ENCODE measurements at places on chromosomes 2 and 18.

GRCh38 chr2:82665691-82666090, 1793.4 kb downstream of the SUCLG1 start:
- no peak for DNase-seq

DNA sequence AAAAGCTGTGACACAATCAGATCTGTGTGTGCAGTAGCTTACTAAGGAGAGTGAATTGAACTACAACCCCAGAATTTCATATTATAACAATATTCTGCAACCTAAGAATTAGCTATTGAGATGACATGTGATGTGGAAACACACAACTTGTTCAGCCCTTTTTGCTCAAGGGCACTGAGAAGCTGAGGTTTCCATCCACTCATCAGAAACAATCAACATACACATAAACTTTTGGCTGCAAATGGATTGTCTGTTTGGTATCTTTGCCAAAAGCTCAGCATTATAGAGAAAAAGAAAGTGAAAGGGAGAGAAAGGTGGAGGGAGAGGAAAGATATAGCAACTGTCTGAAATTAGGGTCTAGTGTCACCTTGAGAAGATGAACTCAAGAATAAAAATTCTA, 117.2 kb upstream of the KLF7 start:
- no peak for DNase-seq

- no peak for DNase-seq
Observed at GRCh38 chr2:165681841-165682240, 112.2 kb downstream of the GALNT3 start.

DNA sequence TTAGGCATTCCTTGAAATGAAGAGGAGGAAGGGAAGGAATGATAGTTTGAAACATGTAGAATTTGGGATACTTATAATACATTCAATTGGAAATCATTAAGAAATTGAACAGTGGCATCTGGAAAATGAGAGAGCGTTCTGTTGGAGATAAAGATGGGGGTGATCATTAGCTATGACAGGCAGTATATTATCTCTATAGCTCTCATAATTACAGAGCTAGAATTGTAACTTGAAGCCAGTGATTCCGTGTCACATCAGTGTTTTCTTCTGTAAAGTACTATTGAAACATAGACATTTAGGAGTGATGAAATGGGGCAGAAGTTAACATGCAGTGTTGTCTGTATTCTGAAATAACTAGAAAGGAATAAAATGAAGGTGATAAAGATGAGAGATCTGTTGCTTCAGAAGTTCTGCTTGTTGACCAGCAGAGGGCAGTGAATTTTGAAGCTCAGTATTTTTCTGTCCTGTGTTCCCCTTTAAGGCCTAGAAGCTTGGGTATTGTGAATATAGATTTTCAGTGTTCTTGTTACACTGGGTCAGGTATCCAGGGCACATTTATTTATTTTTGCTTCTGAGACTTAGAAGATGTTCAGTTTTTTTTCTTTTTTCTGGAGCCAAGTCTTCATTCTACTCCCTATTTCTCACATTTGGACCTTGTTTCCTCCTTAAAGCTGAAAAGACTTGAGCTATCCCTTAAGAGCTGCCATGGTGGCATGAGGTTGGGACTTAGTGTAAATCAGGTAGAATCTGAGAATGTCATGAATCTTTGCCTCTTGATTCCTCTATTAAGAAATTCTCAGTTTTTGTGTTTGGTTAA, 157.4 kb downstream of the TAF4B start:
- peak; percentile 27 for DNase-seq

- DNase-seq: no peak
Observed at GRCh38 chr2:174529916-174530315, 43.1 kb upstream of the GPR155 start.

DNA sequence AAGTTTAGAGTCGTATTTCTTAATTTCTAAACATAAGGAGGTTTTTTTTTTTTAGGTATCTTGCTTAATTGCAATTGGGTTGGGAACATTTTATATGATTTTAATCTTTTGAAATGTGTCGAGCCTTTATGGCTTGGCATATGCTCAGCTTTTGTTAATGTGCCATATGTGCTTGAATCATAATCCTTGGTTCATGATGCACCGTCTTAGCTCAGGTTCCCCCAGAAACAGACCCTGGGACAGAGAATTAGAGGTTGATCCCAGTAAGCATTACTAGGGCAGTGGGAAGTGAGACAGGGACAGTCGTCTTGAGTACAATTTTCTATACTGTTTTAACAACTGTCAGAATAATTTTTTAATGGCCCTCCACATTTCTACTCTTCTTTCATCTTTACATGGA, 9.3 kb downstream of the CHCHD5 start:
- no peak for DNase-seq

DNA sequence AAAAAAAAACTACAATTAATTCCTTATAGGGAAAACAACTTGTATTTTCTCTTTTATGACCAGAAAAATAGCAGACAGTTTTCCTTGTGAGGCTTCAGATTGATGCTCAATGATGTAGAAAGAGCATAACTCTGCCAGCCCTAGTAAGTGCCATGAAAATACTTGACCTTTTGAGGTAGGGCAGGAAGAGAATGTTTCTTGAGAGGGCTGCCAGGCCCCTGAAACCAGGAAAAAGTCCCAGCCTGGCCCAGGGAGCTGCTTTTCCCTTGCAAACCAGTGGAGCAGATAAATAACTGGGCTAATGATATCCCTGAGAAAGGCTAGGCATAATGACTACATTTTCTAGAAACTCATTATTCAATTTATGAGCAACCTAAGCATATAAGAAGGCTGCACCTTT, 126.8 kb downstream of the SLC8A1 start:
- DNase-seq: no peak

DNA sequence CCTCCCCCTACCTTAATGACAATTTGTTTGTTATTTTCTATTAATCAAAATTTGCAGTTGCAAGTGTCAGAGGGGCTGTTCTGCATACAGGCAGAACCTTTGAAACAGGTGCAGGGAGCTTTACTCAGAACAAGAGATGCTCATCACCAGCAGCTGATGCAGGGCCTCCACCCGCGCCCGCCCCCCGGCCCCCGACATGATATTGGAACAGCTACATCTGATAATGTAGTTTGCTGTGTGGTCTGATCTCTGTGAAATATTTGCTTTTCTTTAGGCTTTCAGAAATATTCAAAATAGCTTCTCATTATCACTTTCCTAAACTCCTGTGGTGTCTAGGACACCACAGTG, 130.0 kb downstream of the PRKCE start:
- DNase-seq: no peak

DNA sequence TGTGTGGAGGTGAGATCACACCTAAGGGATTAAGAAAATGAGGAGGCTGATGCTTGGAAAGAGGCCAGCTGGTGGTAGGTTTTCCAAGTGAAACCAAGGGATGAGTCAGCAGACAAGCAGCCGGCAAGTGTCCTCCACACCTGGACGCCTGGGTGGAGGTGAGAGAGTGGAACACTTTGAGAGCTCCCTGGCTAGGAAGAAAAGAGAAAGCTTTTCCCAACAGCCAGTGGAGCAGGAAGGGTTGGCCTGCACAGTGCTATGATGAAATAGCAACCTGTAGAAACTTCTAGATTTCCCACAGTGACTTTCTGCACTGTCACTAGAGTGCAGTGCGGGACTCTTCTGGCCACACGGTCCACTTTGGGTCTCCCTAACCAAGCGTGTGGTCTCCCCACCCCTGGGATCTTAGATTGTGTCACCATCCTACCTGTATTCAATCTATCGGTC, 19.6 kb upstream of the IL37 start:
- no peak for DNase-seq

DNA sequence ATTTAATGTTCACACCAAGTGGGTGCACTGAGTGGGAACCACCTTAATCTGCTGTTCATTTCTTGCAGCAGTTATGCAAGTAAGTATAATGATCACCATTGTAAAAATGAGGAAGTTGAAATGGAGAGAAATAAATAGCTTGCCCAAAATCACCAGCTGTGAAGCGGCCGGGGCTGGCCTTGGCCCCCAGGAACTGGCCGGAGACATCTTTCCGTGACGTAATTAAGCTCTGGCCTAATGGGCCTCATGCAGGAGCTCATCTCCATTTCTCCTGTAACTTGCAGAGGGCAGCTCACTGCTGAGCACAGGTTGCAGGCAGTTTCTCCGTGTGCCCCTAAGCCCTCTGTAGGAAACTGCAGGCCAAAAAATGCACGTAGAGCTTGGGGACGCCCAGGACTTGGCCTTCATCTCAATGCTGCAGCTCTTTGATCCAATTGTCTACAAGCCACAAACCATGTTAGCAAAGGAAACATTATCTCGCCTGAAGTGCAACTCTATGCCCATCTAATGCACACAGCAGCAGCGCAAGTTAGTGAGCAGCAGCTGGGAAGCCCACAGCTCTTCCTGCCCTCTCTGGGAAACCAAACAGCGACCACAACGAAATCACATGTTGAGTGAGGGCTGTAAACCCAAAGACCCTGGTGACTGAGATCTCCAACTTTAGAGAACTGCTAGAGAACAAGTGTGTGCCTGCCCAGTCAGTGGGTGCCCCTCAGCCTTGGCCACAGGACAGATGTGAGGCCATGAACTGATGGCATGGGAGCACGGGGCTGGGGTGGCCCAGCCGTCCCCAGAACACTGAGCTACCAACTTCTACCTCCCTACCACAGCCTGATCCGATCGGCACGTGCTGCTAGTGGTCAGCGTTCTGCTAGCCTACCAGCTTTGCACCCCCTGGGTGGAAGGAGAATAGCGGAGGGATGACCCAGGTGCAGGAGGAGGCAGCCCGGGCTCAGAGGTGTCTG, 28.8 kb downstream of the APCDD1 start:
- no peak for DNase-seq

DNA sequence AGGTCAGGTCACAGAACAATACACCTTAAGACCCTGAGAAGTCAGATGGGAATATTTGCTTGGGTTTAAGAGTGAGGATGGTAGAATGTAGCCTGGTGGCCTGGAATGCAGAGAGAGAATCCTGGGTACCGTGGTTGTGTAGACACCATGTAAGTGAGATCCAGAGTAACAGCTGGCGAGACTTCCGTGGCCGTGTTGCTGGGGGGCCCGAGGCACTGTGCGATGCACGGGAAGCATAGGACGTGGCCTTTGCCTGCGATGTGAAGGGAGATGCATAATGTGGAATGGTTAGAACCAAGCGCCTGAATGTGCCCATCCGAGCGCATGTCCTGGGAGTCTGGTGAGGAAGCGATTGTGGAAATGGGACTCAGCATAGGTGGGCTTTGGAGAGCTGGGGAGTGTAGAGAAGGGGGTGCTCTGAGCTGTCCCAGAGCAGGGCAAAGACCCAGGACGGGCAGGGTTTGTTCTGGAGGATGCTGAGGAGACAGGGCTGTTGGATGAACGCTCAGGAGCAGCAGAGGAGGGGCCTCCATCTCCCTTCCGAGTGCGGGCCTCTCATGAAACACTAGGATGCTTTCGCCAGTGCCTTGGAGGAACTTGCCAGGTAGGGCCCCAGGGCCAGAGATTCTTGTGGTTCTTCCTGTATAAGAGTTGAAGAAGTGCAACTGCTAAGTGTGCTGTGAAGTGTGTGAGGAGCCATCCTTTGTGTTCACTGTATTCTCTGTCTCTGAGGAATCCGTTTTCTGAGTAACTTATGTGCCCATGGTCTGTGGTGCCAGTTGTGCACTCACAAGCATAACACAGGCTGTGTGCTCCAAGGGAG, 7.1 kb downstream of the RNF144A start:
- DNase-seq: no peak

Measured in NCI-H2081 treated with DMSO at 0.1 percent for 48 hours (cell line).